Left cardiac atrium (tissue), 4 donors: ENCODE measurements at places on chromosomes 6 and 20. TPM values are rescaled to one million over a fixed set of nuclear protein-coding genes. Genes with fewer than 3 reads are reported as not detected.
A peak's percentile ranks its signal among the peaks of the same experiment; 100 is the strongest.

- DNase-seq, result no peak
Observed at GRCh38 chr6:12280458-12280857, 9.7 kb upstream of the EDN1 start.

GRCh38 chr6:165664559-165665383 lies 1.7 kb upstream of the PDE10A start:
- DNase-seq, result no peak

GPX5 gene
- total RNA-seq, result not detected

C6orf52 gene
- total RNA-seq, result not detected

DNA sequence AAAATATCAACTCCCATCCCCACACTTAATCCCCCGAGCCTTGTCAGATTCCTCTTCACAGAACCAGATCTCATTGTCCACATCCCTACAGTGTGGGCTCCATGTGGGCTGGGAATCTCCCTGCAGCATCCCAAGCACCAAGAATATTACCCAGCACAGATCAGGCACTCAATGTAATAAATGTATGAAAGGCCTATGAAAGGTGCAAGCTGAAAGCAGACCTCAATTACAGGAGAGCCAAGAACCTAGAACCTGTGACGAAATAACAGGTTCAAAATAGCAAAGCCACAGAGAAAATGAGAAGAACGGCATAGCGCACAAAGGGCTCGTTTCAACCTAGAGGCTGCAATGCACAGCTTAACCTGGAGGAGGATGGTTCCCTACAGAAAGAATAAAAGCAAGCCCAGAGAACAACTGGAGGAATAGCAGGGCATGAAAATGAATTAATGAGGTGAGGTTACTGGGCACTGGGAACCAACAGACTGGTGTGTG lies 3.1 kb downstream of the SLC23A2 start:
- DNase-seq, result no peak

DTNBP1 gene
- 23.2 TPM for total RNA-seq

DNA sequence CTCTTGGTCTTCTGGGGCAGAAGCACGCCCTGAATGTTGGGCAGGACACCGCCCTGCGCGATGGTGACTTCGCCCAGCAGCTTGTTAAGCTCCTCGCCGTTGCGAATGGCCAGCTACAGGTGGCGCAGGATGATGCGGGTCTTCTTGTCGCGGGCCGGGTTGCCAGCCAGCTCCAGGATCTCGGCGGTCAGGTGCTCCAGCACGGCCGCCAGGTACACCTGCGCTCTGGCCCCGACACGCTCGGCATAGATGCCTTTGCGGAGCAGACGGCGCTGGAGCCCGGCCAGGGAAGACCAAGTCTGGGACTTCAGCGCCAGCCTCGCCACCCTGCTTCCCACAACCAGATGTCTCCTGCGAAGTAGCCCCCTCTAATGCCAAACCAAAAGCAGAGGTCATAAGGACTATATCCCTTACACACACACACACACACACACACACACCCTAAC lies 8.0 kb upstream of the SLC17A3 start:
- DNase-seq, result peak; percentile 40

DNA sequence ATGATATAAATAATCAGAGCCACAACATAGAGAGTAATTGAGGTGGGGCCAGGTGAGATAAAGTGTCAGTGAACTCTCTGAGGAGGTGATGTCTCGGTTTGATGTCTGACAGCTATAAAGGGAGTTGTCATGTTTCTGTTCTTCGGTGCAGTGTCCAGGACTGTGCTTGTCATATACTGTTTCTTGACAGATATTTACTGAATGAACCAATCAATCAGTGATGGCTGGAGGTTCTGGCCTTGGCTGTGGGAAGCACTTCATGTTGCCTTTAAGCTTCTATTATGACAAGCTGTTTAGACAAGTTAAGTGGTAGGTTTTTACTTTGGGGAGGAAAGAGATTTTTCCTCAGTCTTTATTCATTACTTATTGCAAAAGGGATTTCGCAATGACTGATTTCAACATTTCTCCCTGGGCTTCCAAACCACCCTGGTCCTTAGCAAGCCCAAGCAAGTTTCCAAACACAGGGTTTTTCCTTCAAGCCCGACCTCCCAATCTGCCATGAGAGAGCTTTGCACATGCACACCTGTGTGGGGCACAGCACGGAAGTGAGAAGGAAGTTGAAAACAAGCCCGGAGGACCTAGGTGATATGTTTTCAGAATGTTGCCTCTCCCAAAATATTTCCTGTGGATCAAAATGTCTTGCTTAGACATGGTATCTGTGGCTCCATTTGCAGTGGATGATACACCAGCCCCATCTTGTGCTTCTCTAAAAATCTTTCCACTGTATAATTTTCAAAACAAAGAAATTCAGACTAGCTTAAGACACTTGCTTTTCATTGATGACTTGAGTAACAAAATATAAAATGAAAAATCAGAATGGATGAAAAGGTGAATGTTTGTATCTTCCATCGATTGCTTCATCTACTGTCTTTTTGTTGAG lies 567.3 kb upstream of the BTBD3 start:
- no peak for DNase-seq

SHLD1 gene
- 9.3 TPM for total RNA-seq

GRCh38 chr6:6711832-6712448 lies 123.4 kb downstream of the LY86 start:
- DNase-seq, result no peak

DAAM2 gene
- 14.7 TPM for total RNA-seq

DNA sequence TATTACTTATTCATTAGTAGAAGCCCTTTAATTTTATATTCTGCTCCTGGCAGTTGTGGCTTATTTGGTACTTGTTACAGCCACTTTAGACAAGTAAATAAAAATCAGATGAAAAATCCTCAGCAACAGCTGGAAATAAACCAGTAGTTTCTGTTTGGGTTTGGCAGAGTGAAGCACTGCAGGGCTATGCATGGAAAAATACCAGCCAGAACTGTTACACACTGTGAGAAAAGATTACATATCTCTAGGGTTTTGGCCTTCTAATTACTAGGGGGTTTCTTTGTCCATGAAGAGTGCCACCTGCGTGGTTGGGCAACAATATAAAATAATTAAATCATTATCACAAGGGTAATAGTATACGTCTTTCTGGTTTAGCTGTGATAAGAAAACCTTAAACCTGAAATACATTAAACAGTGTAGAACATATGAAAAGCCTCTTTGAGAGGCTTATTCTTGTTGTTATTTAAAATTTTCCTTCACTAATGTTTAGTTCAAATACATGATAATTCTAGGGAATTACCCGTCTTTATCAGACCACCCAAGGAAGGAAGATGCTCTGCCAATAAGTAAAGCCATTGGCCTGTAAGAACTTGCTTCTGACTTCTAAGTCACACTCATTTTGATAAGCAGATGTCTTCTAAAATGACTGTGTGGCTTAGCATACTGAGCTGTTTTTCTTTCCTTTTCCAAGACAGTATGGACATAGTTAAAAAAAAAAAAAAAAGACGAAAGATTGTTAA lies 320.0 kb upstream of the FLRT3 start:
- DNase-seq, result no peak
